ENCODE measurements at places on chromosomes 6 and 20.

DNA sequence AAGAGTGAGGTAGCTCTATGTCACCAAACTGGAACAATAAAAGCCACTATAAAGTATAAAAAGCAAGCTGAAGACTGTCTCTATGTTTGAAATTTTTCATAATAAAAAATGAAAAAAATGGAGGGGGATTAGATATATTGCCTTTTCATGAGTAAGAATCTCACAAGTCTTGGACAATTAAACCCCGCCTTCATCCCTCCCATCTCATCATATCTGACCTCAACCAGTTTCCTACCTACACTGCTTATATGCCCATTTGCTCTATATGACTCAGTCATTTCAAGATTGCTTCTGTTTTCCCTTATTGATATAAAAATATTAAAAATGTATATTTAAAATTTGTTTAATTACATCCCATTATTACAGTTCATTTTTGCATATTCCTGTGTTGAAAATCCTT lies 2.9 kb upstream of the TRIM39 start:
- DNase-seq: no peak

- no peak for DNase-seq
These were observed 156.4 kb upstream of the CARMIL1 start for GRCh38 chr6:25122622-25123237.

- DNase-seq: no peak
These were observed 281.9 kb downstream of the UBE3D start for GRCh38 chr6:82783587-82784236.

- no peak for DNase-seq
These were observed 118.1 kb downstream of the QKI start for GRCh38 chr6:163532526-163533078.

- DNase-seq: no peak
These were observed 25.3 kb downstream of the MOCS1 start for GRCh38 chr6:39908838-39909583.

GRCh38 chr6:44253307-44254101 lies 3.8 kb downstream of the SLC35B2 start:
- DNase-seq: no peak

- DNase-seq: no peak
These were observed 111.0 kb downstream of the PKHD1 start for GRCh38 chr6:51976374-51976773.

DNA sequence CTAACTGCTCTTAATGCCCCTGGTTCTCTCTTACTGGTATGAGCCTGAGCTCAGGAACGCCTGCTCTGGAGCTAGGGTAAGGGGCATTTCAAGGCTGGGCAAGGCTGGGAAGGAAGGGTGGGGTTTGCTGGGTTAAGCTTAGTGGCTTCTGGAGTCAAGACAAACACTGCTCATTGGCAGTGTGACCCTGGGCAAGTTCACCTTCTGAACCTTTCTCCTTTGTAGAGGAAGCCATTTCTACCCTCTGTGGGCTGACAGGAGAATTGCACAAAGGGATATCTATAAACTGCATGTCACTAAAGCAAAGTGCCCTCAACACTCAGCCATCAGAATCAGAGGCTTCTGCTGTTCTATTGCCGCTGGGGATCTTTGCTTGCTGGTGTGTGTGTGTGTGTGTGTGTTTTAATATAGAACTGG lies 20.3 kb upstream of the LRRN4 start:
- no peak for DNase-seq

DNA sequence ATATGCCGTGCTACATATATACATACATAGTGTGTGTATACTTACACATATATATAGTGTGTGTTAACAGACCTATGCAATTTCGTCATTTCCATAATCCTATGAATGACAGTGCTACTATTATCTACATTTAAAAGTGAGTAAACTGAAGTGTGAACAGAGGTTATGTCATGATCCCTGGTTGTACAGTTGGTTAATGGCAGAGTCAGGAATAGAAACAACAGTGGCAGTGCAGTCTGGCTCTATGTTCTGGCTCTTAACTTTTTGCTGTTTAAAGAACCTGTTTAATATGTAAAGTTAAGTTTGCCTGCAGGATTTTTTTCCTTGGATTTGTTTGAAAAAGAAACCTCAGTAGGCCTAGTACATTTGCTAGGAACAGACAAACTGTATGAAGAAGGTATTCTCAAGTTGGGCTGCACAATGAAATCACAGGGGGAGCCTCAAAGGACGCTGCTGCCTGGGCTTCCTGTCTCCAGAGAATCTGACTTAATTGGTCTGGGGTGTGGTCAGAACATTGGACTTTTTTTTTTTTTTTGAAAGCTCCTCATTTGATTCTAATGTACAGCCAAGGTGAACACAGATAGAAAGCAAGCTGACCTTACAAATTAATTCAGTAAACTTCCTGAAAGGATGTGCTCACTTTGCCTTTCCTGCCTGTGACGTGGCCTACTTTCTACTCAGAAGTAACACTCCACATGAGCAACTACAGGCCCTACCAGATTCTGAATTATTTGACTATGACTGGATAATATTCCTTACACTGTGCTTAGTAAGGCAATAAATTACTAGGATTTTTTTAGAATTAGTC lies 29.4 kb downstream of the PLCB1 start:
- no peak for DNase-seq

DNA sequence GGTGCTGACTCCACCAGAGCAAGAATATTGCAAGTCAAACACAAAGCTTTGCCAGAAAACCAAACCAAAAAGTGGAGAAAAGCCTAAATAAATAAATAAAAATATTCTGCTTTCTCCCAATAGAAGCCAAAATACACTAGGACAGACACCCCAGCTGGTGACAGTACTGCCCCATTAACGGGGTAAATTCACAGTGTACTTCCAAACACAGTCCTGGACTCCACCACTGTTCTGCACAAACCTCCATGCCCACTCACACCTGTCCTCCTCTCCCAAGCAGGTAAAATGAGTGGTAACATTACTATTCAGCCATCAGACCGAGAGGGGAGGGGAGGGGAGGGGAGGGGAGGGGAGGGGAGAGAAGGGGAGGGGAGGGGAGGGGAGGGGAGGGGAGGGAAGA lies 70.7 kb downstream of the RALGAPA2 start:
- DNase-seq: no peak

- no peak for DNase-seq
These were observed 47.8 kb downstream of the TFEB start for GRCh38 chr6:41687501-41688175.

DNA sequence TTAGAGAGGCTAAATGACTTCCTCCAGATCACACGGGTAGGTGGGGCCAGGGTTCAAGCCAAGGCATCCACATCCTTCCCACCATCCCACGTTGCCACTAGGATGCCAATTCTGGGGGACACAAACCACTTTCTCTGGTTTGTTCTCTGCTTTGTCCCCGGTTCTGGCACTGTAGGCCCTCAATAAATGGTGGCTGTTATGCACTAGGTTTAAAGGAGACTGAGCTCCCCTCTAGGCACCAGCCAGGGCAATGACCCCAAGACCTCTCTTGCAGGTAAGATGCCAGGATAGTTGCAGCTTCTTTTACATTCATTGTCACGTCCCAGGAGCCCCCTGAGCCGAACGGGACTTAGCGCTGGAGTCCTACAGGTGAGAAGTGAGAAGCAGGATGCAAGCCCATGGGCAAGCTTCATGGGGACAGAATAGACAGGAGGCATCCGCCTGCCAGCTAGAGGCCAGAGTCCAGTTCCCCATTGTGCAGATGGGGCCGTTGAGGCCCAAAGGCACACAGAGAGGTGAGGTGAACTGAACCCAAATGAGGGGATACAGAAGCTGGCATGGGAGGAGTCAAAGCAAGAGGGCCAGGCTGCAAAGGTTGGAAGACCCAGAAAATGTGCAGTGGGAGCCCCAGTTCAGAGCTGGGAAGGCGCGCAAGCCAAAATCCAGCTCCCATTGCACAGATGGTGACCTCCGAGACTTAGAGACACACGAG lies 677 bp downstream of the PXMP4 start:
- no peak for DNase-seq

DNA sequence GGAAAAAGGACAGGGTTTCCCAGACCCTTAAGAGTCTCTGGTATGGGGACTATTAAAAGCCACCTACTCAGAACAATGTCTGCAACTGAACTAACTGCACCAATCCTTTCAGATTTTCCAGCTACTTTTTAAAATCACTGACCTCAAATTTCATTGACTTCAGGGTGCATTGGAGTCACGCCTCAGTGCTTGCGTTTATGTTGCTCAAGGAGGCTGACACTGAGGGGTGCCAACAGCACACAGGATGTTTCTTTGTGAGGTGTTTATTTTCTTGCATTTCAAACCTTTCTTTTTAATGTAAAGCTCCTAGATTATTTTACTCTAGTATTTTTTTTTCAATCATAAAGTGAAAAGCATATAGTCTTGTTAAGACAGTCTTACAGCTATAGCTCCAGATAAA lies 402.0 kb upstream of the SLC35B3 start:
- DNase-seq: no peak

- no peak for DNase-seq
These were observed 163.8 kb downstream of the AIG1 start for GRCh38 chr6:143224516-143224915.

DNA sequence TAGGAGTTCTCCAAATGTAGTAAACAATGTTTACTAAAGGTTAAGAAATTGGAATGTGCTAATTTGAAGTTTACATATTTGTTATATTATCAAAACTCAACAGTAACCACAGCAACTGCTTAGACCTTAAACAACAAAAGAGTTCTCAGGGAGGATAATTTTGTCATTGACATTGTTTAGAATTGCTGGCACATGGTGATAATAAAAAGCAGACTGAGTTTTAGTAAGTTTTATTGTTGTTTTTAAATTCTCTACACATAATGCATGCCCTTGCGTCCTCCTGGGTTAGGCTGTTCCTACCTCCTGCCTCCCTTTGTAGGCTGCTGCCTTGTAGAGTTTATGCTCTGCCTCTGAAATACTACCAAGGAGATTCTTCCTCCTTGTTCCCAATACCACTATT lies 28.7 kb downstream of the LAMA4 start:
- no peak for DNase-seq

GRCh38 chr20:889932-890463 lies 26.1 kb downstream of the ANGPT4 start:
- no peak for DNase-seq

DNA sequence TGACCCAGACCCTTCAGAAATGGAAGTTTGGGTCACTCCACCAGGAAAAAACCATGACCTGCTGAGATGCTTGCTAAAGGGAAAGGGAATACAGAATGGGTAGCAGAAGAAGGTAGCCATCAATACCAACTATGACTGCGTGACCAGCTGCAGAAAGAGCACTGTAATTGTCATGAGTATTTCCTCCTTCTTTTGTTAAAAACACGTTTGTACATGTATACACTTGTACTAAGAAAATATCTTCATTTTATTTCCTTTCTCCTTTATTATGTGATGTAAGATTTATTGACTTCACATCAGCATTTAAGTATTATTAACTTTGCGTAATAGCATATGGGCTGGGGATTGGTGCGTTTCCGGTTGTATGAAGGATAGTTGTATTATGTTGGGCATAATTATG lies 12.6 kb upstream of the MUC21 start:
- DNase-seq: no peak

DNA sequence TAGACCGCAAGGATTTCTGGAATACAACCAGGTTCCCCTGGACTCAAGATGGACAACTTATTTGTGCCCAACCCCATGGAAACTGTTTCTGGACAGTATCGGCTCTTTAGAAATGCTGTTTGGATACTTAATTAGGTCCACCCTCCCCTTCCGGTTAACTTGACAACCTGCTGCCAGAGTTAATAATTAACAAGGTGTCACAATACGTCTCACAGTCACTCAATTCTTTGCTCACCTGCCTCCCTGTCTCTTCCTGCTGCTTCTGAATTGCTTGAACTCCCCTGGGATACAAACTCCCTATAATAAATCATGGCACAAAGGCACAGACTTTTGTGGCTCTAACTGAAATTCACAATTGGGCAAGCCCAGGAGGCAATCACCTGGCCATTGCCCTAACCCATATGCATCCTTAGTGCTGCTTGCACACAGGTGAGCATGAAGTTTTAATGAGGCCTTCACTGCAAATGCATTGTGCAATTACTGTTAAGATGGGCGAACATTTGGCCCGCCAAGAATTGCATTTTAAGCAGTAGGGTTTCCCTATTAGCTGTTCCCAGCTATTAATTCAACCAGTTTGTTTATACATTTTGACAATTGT lies 504.4 kb upstream of the NOX3 start:
- DNase-seq: no peak

- no peak for DNase-seq
These were observed 279.9 kb upstream of the CITED2 start for GRCh38 chr6:139654309-139654708.

GRCh38 chr6:159439651-159440050 lies 253.4 kb downstream of the SOD2 start:
- DNase-seq: no peak

DNA sequence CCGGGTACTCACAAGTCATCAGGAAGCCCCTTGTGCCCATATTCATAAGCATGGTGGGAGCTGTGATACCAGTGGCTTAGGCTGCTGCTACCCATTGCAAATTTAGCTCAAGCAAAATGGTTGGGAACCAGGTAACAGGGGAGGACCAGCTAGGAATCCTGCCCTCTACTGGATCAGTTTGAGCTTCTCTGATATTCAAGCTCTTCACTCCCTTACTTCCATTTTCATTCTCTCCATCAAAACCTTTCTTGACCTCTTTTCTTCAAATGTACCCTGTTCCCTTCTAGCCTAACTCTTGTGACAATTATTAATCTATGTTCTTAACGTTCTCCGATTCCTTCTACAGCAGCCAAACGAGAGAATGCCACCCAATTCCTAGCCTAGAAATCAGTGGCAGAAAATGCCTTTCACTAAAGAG lies 9.7 kb downstream of the NOL7 start:
- DNase-seq: no peak

DNA sequence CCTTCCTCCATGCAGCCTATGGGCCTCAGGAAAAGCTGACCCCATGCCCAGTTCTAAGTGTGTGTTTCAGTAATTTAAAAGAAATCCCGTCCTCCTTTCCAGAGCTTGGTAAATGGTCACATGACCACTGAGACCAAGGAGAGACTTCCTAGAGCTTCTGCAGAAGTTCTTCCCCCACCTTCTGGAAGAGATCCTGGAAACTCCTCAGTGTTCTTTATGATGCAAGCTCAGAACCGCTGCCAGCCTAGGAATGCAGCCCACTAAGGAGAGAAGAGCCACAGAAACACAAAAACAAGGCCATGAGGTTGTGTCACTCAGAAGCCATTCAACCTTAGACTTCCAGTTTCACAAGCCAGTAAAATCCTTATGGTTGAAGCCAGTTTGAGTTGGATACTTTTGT lies 348.4 kb downstream of the TPBG start:
- no peak for DNase-seq

All from stimulated activated CD8-positive, alpha-beta memory T cell treated with anti-CD3 and anti-CD28 coated beads, Interleukin-4, amount 100 ng/mL, for 4 hours (primary cell).